Thymus (tissue), 14 donors: ENCODE measurements at places on chromosomes 11 and 22.

GRCh38 chr11:89293965-89294679 lies 116.4 kb downstream of the TYR start:
- no peaks in the 10 kb centered on the region for H3K36me3 ChIP-seq
- no peaks in the 10 kb centered on the region for H3K4me1 ChIP-seq
- H3K27me3 ChIP-seq, result no peaks in the 10 kb centered on the region
- H3K27ac ChIP-seq, result no peak overlapping the region
- DNase-seq, result no peak
- H3K4me3 ChIP-seq, result no peak overlapping the region

GRCh38 chr11:122879785-122880184 lies 2.8 kb upstream of the JHY start:
- H3K4me3 ChIP-seq, result no peak overlapping the region
- peaks cover 22% of the 10 kb centered on the region for H3K27me3 ChIP-seq
- H3K27ac ChIP-seq, result no peak overlapping the region

GRCh38 chr11:57312511-57313021 lies 12.2 kb downstream of the TNKS1BP1 start:
- peaks cover 13% of the 10 kb centered on the region for H3K36me3 ChIP-seq
- H3K4me1 ChIP-seq, result peaks cover 19% of the 10 kb centered on the region
- no peaks in the 10 kb centered on the region for H3K27me3 ChIP-seq
- DNase-seq, result no peak
- H3K4me3 ChIP-seq, result no peak overlapping the region

GRCh38 chr22:45246060-45246985 lies 5.6 kb upstream of the KIAA0930 start:
- H3K27me3 ChIP-seq, result no peaks in the 10 kb centered on the region
- H3K36me3 ChIP-seq, result no peaks in the 10 kb centered on the region
- H3K27ac ChIP-seq, result no peak overlapping the region
- peaks cover 1% of the 10 kb centered on the region for H3K4me1 ChIP-seq
- no peak for DNase-seq

DNA sequence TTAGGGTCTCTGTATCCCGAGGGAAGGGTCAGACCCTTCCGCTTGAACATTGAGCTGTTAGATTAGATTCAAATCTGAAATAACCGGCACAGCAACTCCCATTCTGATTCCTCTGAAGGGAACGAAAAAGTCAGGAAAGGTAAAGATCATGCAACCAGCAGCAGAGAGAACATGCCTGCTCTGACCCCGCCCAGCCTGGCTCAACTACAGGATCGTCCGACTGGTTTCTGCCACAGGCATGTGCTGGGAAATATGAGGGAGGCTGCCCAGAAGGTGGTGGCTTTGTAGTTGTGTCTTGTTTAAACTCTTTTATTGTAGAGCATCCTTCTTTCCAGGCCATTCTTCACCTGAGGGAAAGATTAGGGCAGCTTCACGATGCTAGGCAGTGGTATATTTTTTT lies 5.0 kb upstream of the MTNR1B start:
- H3K4me1 ChIP-seq, result no peaks in the 10 kb centered on the region
- H3K27me3 ChIP-seq, result peaks cover 4% of the 10 kb centered on the region
- no peak overlapping the region for H3K27ac ChIP-seq
- no peak for DNase-seq
- no peaks in the 10 kb centered on the region for H3K36me3 ChIP-seq
- H3K4me3 ChIP-seq, result no peak overlapping the region

GRCh38 chr11:11988099-11988651 lies 20.3 kb downstream of the DKK3 start:
- H3K4me1 ChIP-seq, result no peaks in the 10 kb centered on the region
- H3K27me3 ChIP-seq, result no peaks in the 10 kb centered on the region
- DNase-seq, result no peak
- no peak overlapping the region for H3K27ac ChIP-seq

- no peak overlapping the region for H3K27ac ChIP-seq
- H3K4me3 ChIP-seq, result no peak overlapping the region
- H3K36me3 ChIP-seq, result no peaks in the 10 kb centered on the region
- no peaks in the 10 kb centered on the region for H3K4me1 ChIP-seq
Observed at GRCh38 chr11:28713850-28714249, 605.7 kb downstream of the METTL15 start.

- no peaks in the 10 kb centered on the region for H3K27me3 ChIP-seq
- DNase-seq, result peak; percentile 46
- H3K27ac ChIP-seq, result no peak overlapping the region
- H3K4me3 ChIP-seq, result no peak overlapping the region
- no peaks in the 10 kb centered on the region for H3K36me3 ChIP-seq
Observed at GRCh38 chr11:78646564-78647185, 72.0 kb upstream of the NARS2 start.

- no peak overlapping the region for H3K4me3 ChIP-seq
- no peaks in the 10 kb centered on the region for H3K4me1 ChIP-seq
- DNase-seq, result no peak
- H3K36me3 ChIP-seq, result no peaks in the 10 kb centered on the region
- no peaks in the 10 kb centered on the region for H3K27me3 ChIP-seq
- no peak overlapping the region for H3K27ac ChIP-seq
Observed at GRCh38 chr11:44208976-44209603, 100.8 kb downstream of the ALX4 start.

GRCh38 chr11:15006139-15006759 lies 34.1 kb upstream of the CALCA start:
- peak; percentile 4 for DNase-seq
- no peaks in the 10 kb centered on the region for H3K36me3 ChIP-seq
- no peaks in the 10 kb centered on the region for H3K4me1 ChIP-seq
- H3K27ac ChIP-seq, result no peak overlapping the region
- H3K27me3 ChIP-seq, result no peaks in the 10 kb centered on the region
- H3K4me3 ChIP-seq, result no peak overlapping the region

DNA sequence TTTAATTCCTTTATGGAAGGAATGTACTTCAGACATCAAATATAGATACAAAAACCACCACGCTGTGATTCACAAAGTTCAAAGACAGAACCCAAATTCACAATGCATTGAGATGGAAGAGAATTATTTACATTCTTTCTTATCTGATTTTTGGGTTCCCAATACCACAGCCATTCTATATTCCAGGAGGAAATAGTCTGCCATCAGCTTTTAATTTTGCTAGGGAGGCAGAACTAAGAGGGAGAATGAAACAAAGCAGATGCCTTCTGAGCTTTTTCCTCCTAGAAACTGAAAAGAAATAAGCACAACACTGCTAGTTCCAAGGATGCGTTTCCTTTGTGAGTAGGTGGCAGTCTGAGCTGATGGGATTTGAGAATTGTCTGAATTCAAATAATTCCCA lies 283.0 kb upstream of the NARS2 start:
- no peak overlapping the region for H3K27ac ChIP-seq
- H3K4me3 ChIP-seq, result no peak overlapping the region
- no peaks in the 10 kb centered on the region for H3K27me3 ChIP-seq
- no peak for DNase-seq

DNA sequence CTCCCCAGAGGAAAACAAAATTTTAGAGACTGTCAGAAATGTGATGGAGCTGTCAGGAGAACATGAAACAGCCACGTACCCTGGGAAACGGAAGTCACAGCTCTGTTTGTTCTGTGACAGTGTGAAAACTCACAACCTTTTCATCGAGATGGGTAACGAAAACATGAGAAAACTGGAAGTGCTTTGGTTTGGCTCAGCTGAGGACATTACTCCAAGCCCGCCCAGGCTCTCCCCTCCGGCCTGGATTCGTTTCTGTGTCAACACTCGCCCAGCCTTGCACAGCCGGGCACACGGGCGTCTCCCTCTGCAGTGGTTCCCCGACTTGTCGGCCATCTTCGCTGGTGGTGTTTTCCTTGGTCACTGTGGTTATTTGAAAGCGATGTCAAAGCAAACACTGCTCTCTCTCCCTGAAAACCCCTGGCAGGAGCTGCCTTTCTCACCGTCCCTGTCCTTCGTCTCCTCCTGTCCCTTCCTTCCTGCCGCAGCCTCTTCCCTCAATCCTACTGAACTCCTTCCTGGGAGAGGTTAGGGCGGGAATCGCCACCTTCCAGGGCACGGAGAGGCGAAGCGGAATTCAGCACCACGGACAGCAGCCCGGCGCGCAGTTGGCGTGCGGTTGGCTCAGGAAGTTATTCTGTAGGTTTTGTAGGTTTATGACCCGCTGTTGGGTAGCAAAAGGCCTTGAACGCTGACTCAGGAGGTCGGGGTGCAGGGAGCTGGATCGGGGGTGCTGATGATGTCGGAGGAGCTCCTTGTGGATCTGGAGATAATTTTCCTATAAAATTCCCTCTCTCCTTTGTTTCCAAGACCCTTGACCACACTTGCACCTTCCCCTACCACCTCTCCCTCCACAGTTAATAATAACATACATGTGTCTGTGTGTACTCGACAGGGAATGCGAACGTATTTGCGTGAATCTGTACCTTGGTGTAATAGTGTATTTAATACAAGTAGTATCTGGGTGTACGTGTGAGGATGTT lies 13.1 kb upstream of the RPS19BP1 start:
- peak; percentile 75 for DNase-seq
- peaks cover 63% of the 10 kb centered on the region for H3K27me3 ChIP-seq
- no peak overlapping the region for H3K4me3 ChIP-seq
- no peaks in the 10 kb centered on the region for H3K4me1 ChIP-seq
- H3K36me3 ChIP-seq, result no peaks in the 10 kb centered on the region
- no peak overlapping the region for H3K27ac ChIP-seq

DNA sequence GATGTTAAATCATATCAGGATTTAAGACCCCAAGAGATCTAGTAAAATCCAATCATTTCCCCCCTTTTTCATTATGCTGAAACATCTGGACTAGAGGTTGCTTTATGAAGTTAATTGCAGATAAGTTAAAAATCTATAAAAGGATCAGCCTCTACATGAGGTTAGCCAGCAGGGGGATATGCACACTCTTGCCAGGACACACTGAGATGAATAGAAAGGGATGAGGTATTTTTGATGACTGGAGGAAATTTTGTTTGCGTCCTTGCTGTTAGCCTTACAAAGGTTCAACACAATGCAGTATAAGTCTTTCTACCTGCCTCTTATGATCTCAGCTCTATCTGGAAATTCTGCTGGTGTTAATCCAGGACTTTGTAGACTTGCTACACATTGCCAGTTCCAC lies 1034.3 kb downstream of the LRRC4C start:
- no peak for DNase-seq
- H3K36me3 ChIP-seq, result no peaks in the 10 kb centered on the region
- no peak overlapping the region for H3K4me3 ChIP-seq
- H3K4me1 ChIP-seq, result no peaks in the 10 kb centered on the region
- H3K27ac ChIP-seq, result no peak overlapping the region
